ENCODE measurements at places on chromosomes 13 and 19. TPM values are rescaled to one million over a fixed set of nuclear protein-coding genes. Genes with fewer than 3 reads are reported as not detected.

DNA sequence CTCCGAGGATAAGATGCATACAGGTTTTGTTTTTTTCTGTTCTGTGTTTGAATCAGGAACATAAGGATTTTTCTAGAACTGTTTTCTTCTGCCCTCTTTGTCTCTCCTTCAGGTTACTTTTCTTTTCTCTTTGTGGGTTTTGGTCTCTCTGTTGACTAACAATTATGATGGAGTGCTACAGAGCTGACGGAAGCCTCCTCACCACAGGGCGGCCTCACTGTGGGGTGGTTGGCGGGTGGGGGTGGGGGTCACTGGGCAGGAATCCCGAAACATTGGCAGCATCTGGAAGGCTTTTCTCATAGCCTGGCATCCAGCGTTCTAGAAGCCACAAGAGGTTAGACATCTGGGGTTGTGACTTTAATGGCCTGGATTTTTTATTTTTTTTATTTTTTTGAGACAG, 12.0 kb upstream of the MATK start:
- DNase-seq = no peak

GRCh38 chr19:40584007-40584406, 7.3 kb downstream of the SHKBP1 start:
- no peak for DNase-seq

- no peak for DNase-seq
Observed at GRCh38 chr13:24124789-24125476, 35.6 kb upstream of the SPATA13 start.

CCNE1 gene
- 60.9 TPM for total RNA-seq

ZNF417 gene
- 8.1 TPM for total RNA-seq
